Activated T-helper 2 cell treated with anti-CD3 and anti-CD28 coated beads, Interferon-gamma antibody, Interleukin-2, Interleukin-4, amounts not matched to agents 10 μg/mL and 5 μg/mL and 100 μg/mL, durations not matched to agents 14 hours and 24 hours and 36 hours (primary cell): ENCODE measurements at places on chromosomes 5 and 9.

GRCh38 chr9:70031141-70031545 lies 12.5 kb upstream of the MAMDC2 start:
- peaks cover 2% of the 10 kb centered on the region for H3K27me3 ChIP-seq
- no peaks in the 10 kb centered on the region for H3K4me1 ChIP-seq
- no peaks in the 10 kb centered on the region for H3K36me3 ChIP-seq
- H3K27ac ChIP-seq: no peak overlapping the region
- H3K4me3 ChIP-seq: no peak overlapping the region

GRCh38 chr5:3594510-3595005 lies 1.1 kb upstream of the IRX1 start:
- H3K27me3 ChIP-seq: peaks cover 62% of the 10 kb centered on the region
- no peaks in the 10 kb centered on the region for H3K36me3 ChIP-seq
- no peak overlapping the region for H3K27ac ChIP-seq
- H3K4me3 ChIP-seq: no peak overlapping the region
- no peaks in the 10 kb centered on the region for H3K4me1 ChIP-seq

GRCh38 chr5:83253720-83254119 lies 176.4 kb downstream of the XRCC4 start:
- no peaks in the 10 kb centered on the region for H3K4me1 ChIP-seq
- H3K4me3 ChIP-seq: no peak overlapping the region

DNA sequence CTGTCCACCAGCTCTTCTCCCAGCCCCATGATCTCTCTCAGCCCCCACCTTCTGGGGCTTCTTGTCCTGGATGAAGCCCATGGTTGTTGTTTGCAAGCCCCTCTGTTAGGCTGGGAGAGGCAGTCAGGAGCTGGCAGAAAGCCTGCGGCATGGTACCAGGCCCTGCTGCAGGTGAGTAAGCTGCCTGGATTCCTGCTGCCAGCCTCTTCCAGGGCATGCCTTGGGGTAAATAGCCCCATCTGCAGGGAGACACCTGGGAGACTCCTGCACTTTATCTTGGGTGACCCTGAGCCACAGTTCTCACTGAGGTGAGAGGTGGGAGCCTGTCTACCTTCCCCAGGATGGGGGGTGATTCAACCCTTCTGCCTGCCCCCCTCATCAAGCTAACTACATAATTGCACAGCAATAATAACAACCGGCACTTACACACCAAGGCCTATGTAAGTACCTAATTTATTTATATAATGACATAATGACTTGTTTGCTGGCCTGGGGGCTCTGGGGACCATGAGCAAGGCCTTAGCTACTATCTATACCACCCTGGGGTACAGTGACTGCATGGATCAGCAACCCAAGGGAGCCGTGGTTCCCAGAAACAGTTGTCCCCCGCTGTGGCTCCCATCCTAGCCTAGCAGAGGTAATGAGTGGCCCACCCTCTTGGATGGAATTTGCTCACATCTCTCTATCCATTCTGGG lies 116.0 kb downstream of the PSD2 start:
- no peak overlapping the region for H3K27ac ChIP-seq
- no peak for DNase-seq
- H3K36me3 ChIP-seq: no peaks in the 10 kb centered on the region
- H3K4me3 ChIP-seq: no peak overlapping the region
- no peaks in the 10 kb centered on the region for H3K27me3 ChIP-seq

DNA sequence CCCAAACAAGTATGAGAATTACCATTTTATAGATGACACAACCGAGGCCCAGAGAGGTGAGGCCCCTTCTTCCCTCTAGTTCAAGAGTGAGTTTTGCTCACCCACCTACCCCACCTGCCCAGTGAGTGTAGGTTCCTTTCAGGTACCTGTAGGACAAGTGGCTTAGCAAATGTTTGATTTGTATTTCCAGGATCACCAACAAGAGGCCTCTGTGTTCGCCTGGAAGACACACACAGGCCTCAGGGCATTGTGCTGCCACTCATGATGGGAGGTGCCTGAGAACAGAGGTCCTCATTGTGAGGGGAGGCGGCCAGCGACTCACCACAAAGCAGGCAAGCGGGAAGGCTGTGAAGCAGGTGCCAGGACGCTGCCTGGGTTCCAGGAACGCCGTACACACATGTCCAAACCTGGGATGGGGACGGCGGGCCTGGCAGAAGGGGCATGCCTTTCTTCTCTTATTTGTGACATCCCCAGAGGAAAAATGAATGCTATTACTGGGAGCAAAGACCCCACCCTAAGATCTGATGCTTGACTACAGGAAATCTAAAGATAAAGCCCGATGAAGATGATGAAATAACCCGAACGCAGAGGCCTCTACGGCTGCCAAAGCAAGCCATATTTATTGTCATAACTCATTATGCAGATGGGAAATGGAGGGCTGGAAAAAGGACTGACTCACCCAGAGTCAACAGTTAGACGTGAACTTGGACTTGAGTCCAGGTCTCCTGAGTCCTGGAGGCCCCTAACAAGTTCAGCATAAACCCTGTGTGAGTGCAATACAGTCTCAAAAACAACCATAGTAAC lies 60.2 kb upstream of the SLC25A51 start:
- DNase-seq: no peak
- H3K4me1 ChIP-seq: peaks cover 39% of the 10 kb centered on the region
- no peaks in the 10 kb centered on the region for H3K36me3 ChIP-seq
- H3K4me3 ChIP-seq: no peak overlapping the region

- H3K4me1 ChIP-seq: no peaks in the 10 kb centered on the region
- H3K36me3 ChIP-seq: no peaks in the 10 kb centered on the region
- H3K27ac ChIP-seq: no peak overlapping the region
- no peak overlapping the region for H3K4me3 ChIP-seq
These were observed 132.5 kb downstream of the CDH18 start for GRCh38 chr5:19855453-19855852.

DNA sequence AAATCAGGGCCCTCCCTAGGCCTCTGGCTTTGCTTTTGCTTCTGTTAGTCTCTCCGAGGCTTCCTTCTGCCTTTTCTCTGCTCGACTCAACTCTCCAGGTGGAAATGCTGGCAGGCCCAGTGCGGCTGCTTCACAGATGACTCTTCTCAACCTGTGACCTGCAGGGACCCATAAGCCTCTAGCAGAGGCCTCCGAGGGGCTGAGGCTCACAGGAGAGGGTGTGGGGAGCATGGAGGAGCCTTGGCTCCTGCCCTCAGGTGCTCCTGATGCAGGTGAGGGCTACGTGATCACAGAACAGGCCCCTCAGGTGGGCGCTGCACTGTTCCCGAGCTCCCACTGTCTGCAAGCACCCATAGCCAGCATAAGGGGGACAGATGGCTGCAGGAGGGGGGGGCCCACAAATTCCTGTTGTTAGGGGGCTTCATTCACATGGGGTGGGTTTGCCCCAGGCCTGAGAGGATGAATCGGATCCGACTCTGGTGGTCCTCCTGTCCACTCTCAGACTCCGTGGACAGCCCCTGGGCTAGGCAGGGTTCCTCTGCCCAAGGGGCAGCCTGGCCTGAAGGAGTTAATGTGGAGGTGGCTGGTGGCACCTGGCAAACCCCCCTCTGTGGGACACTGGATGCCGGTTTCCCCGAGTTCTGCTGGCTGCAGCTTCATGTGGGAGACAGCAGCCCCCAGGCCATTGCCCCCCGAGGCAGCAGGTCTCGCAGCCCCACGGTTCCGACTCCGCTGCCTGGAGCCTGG lies 10.9 kb upstream of the FCN2 start:
- no peaks in the 10 kb centered on the region for H3K4me1 ChIP-seq
- H3K27me3 ChIP-seq: no peaks in the 10 kb centered on the region
- H3K36me3 ChIP-seq: no peaks in the 10 kb centered on the region
- DNase-seq: no peak

- no peak for DNase-seq
- no peak overlapping the region for H3K27ac ChIP-seq
- peaks cover 34% of the 10 kb centered on the region for H3K4me1 ChIP-seq
- no peaks in the 10 kb centered on the region for H3K36me3 ChIP-seq
These were observed 3.3 kb upstream of the NKD2 start for GRCh38 chr5:1005249-1005851.
